ENCODE measurements at places on chromosomes 13 and 19.
A peak's percentile ranks its signal among the peaks of the same experiment; 100 is the strongest.

DNA sequence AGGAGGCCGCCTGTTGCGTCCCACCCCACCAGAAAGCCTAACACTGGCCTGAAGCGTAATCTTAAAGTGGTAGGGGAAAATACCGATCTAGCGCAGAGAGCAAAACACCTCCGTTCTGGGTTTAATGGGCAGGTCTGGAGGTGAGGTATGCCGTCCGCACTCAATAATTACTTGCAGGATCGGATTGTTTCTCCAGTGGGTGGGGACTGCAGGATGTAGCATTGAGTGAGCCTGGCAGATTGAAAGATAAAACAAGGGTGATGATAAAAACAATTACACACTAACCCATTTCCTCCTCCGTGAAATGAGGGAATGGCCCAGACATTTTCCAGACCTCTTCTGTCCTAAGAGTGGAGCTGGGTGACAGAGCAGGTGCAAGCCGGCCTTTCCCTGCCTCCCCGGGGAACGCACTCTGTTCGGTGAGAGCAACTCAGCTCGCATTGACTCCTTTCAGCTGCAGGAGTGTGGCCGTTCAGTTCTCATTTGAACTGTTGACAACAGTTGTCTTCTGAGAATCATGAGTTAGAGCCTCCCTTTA, 110.2 kb upstream of the DOCK9 start:
- DNase-seq: peak; percentile 6

DNA sequence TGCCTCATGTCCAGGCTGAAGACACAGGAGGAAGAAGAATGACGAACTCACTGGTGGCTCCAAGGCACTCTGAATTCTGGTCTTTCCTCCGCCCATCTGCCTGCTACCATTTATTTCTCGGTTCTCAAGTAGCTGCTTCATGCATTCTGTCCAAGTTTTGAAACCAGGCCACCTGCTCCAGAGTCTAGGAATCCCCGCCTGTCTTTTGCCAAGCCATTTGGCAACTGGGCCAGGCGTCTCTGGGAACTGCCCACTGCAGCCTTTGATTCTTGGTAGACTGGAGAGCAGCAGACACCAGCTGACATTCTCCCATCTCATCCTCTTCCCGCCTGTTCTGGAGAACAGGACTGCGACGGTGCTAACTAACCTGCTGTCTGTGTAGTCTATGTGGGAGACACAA, 10.8 kb downstream of the SLC35E1 start:
- DNase-seq: no peak

- DNase-seq: no peak
These were observed 180.3 kb downstream of the SHISA2 start for GRCh38 chr13:25871389-25872125.

DNA sequence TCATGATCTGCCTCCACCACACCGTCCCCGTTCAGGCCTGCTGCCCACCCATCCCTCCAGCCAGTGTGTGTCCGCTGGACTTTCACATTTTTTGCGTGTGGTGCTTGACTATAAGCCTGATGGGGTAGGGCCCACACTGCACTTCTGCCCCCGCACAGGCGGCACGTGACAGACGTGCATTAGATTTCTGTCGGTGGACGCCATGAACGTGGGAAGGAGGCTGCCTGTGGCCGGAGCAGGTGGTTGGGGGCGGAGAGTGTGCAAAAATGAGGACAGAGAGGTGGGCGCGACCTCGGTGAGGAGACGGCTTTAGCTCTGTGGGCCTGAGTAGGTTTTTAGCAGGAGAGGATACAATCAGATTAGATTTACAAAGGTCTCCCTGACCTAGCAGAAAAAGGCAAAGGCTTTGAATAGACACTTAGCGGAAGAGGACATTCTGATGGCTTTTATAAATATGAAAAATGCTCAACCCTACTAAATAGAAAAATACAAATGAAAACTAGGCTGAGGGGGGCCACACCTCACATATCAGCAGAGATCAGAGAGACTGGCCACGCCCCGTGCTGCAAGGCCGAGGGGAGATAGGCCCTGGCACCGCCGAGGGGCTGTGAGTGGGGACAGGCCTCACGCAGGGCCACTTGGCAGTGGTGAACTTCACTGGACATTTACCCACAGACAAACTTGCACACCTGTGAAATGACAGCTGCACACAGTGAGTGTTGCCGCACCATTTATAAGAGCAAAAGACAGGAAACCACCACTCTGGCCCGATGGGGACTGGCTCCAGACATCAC, 25.4 kb downstream of the PAK4 start:
- DNase-seq: no peak
